ENCODE measurements at places on chromosomes 1 and 21.
A peak's percentile ranks its signal among the peaks of the same experiment; 100 is the strongest.

- no peak for DNase-seq
- no peaks in the 10 kb centered on the region for H3K4me1 ChIP-seq
- H3K4me3 ChIP-seq: no peak overlapping the region
- no peaks in the 10 kb centered on the region for H3K36me3 ChIP-seq
- no peaks in the 10 kb centered on the region for H3K27me3 ChIP-seq
Measured at GRCh38 chr1:113210248-113210647, 137.2 kb downstream of the LRIG2 start.

DNA sequence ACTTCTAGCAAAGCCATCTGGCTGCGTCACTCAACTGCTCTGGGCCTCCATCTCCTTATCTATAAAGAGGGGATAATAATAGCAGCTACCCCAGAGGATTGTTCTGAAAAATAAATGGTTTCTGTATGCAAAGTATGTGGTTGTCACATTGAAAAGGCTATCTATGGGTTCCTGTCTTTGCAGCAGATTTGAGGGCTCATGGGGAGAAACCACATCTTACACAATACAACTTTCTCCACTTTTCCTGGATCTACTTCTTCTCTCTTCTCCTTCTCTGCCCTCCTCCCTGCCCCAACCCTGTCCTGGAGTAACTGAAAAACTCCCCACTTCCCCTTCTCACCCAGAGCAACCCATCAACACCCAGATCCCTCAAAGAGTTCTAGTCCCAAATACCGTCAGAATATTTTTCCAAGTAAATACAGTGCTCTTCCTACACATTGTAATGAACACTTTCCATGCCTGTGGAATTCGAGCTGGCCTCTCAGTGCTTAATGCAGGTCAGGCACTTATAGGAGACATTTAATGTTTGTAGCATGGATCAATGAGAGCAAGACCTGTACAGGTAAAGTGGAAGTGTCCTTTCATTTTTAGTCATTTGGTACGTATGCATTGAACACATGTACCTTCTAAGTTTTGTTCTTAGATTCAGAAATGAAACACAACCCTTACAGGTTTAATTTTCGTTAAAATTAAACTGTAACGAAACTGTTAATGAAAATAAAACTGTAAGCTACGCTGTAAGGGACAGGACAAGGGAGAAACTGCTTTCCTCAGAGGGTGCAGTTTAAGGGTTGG is 131.9 kb downstream of the AK5 start:
- no peaks in the 10 kb centered on the region for H3K4me1 ChIP-seq
- no peaks in the 10 kb centered on the region for H3K27me3 ChIP-seq
- H3K27ac ChIP-seq: no peak overlapping the region
- H3K36me3 ChIP-seq: no peaks in the 10 kb centered on the region

- H3K27ac ChIP-seq: peak overlapping the region; percentile 1
- H3K4me3 ChIP-seq: no peak overlapping the region
- no peak for DNase-seq
- peaks cover 48% of the 10 kb centered on the region for H3K36me3 ChIP-seq
- no peaks in the 10 kb centered on the region for H3K27me3 ChIP-seq
Measured at GRCh38 chr1:153771841-153772593, 3.2 kb upstream of the SLC27A3 start.

DNA sequence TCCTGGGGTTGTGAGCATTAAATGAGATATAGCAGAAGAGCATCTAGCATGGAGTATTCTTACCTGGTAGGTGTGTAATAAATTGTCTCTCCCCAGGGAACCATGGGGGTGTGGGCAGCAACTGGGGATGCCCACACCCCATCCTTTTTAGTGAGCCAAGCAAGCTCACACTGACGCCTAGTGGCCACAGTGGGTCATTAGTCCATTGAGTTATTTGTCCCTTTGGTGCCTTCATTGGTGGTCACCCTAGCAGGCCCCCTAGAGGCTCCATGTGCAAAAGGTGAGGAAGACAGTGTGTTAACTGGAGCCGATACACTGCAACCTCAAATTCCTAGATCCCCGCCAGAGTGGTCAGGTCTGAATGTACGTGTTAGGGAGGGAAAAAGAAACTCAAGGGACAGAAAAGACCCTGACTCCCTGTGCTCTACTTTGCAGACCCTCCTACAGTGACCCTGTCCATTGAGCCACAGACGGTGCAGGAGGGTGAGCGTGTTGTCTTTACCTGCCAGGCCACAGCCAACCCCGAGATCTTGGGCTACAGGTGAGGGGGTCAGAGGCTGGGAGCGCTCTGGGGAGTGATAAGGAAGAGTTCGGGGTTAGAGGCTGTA is 93.3 kb upstream of the CD1D start:
- DNase-seq: peak; percentile 50
- H3K4me3 ChIP-seq: no peak overlapping the region
- no peaks in the 10 kb centered on the region for H3K4me1 ChIP-seq
- H3K27me3 ChIP-seq: no peaks in the 10 kb centered on the region
- H3K27ac ChIP-seq: no peak overlapping the region

DNA sequence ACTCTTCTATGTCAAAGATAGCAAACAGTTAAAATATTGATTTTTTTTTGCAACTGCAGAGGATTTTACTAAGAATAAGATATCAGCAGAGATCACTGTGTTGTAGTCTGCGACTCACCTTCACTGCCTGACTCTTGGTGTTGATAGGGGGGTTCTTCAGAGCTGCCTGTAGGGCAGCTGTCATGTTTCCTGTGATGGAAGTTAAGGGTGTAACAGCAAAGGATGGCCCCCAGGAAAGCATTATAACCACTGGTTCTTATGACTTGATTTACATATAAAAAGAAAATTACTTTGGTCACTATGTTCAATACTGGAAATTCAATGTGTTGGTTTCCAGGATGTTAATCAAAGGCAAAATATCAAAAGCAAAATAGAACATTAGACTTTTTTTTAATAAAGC is 2.6 kb downstream of the ARPC5 start:
- no peaks in the 10 kb centered on the region for H3K4me1 ChIP-seq
- no peak overlapping the region for H3K27ac ChIP-seq
- H3K4me3 ChIP-seq: peak overlapping the region; percentile 86
- peaks cover 21% of the 10 kb centered on the region for H3K36me3 ChIP-seq
- DNase-seq: no peak
- no peaks in the 10 kb centered on the region for H3K27me3 ChIP-seq

- H3K4me3 ChIP-seq: no peak overlapping the region
- DNase-seq: no peak
- H3K27me3 ChIP-seq: no peaks in the 10 kb centered on the region
- H3K27ac ChIP-seq: no peak overlapping the region
- H3K4me1 ChIP-seq: no peaks in the 10 kb centered on the region
Measured at GRCh38 chr21:21860888-21861287, 862.7 kb downstream of the NCAM2 start.

GRCh38 chr21:38249256-38249655 is 7.5 kb upstream of the KCNJ15 start:
- no peak for DNase-seq
- no peaks in the 10 kb centered on the region for H3K27me3 ChIP-seq
- H3K27ac ChIP-seq: no peak overlapping the region
- H3K4me1 ChIP-seq: peaks cover 4% of the 10 kb centered on the region

- H3K4me1 ChIP-seq: no peaks in the 10 kb centered on the region
- H3K36me3 ChIP-seq: no peaks in the 10 kb centered on the region
- DNase-seq: no peak
- no peaks in the 10 kb centered on the region for H3K27me3 ChIP-seq
- no peak overlapping the region for H3K4me3 ChIP-seq
- H3K27ac ChIP-seq: no peak overlapping the region
Measured at GRCh38 chr1:62905309-62905708, 121.4 kb downstream of the ATG4C start.

- no peaks in the 10 kb centered on the region for H3K36me3 ChIP-seq
- H3K4me1 ChIP-seq: no peaks in the 10 kb centered on the region
- H3K27ac ChIP-seq: no peak overlapping the region
- no peaks in the 10 kb centered on the region for H3K27me3 ChIP-seq
- DNase-seq: no peak
- H3K4me3 ChIP-seq: no peak overlapping the region
Measured at GRCh38 chr1:117565076-117565556, 40.7 kb upstream of the TENT5C start.

- H3K4me1 ChIP-seq: peaks cover 40% of the 10 kb centered on the region
- H3K4me3 ChIP-seq: no peak overlapping the region
- H3K27ac ChIP-seq: no peak overlapping the region
- no peak for DNase-seq
Measured at GRCh38 chr1:205601205-205601604, 30.6 kb downstream of the ELK4 start.

DNA sequence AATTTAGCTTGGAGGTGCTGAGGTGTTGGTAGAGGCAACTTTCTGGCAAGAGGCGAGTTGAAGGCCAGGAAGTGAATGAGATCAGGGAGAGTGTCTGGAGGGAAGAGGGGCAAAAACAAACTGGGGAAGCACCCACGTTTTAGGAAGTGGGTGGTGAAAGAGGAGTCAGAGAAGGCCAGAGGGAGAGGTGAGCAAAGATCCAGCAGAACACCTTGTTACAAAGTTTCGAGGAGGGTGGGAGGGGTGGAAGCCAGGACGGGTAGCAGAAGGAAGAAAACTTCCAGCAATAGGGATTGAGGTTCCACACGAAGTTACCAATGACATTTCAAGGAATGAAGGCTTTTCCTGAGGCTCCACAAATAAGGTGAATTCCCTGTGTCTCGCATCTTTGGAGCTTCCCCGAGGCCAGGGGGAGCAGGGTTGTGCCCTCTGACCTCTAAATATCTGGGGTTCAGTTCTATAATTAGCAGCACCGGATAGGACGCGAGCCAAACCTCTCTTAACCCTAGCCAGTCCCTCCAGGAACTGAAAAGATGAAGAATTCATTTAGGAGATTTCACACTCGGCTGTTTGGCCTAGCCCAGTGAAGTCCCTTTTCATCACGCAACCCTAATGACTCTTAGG is 578 bp upstream of the SESN2 start:
- peak overlapping the region; percentile 50 for H3K27ac ChIP-seq
- DNase-seq: no peak
- peaks cover 26% of the 10 kb centered on the region for H3K4me1 ChIP-seq
- H3K4me3 ChIP-seq: peak overlapping the region; percentile 99
- no peaks in the 10 kb centered on the region for H3K36me3 ChIP-seq

GRCh38 chr1:8463144-8463927 is 145.4 kb downstream of the SLC45A1 start:
- peak overlapping the region; percentile 79 for H3K27ac ChIP-seq
- DNase-seq: no peak
- H3K27me3 ChIP-seq: no peaks in the 10 kb centered on the region
- H3K36me3 ChIP-seq: peaks cover 10% of the 10 kb centered on the region
- H3K4me3 ChIP-seq: peak overlapping the region; percentile 17

- H3K27ac ChIP-seq: no peak overlapping the region
- H3K4me3 ChIP-seq: no peak overlapping the region
- no peak for DNase-seq
- no peaks in the 10 kb centered on the region for H3K4me1 ChIP-seq
Measured at GRCh38 chr1:111599781-111600693, 19.6 kb upstream of the RAP1A start.

GRCh38 chr21:31877463-31877957 is 4.7 kb downstream of the HUNK start:
- H3K4me3 ChIP-seq: no peak overlapping the region
- H3K4me1 ChIP-seq: no peaks in the 10 kb centered on the region
- H3K27ac ChIP-seq: no peak overlapping the region
- H3K36me3 ChIP-seq: no peaks in the 10 kb centered on the region
- no peaks in the 10 kb centered on the region for H3K27me3 ChIP-seq

DNA sequence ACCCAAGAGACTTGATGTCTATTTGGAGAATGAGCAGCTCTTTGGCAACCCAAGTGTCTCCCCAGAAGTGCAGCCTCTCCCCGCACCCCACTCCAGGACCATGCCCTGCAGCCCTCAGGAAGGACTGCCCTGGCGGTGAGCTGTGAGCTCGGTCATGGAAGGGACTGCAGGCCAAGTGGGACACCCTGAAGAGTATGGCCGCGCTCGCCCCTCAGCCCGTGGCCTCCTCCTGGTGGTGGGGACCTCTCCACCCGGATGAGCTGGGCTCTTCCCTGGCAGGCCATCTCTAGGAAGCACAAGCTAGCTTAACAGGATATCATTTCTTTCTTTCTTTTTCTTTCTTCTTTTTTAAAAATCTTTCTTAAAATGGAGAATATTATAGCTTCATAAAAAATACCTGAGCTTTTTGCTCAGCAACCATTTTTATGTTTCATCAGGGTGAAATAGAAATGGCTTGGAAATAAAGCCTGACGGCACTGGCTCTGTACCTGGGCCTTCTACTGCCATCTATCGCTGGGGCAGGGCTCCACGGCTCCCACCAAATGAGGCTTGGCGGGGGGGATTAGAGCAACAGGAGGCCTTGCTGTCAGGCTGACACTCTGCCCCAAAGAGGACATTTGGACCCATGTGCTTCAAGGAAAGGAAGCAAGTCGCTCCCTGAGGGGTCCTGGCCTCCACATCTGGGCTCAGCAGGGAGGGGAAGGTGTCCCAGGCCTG is 296.2 kb upstream of the VAMP3 start:
- H3K4me1 ChIP-seq: no peaks in the 10 kb centered on the region
- DNase-seq: no peak
- H3K4me3 ChIP-seq: no peak overlapping the region
- no peak overlapping the region for H3K27ac ChIP-seq
- no peaks in the 10 kb centered on the region for H3K27me3 ChIP-seq

DNA sequence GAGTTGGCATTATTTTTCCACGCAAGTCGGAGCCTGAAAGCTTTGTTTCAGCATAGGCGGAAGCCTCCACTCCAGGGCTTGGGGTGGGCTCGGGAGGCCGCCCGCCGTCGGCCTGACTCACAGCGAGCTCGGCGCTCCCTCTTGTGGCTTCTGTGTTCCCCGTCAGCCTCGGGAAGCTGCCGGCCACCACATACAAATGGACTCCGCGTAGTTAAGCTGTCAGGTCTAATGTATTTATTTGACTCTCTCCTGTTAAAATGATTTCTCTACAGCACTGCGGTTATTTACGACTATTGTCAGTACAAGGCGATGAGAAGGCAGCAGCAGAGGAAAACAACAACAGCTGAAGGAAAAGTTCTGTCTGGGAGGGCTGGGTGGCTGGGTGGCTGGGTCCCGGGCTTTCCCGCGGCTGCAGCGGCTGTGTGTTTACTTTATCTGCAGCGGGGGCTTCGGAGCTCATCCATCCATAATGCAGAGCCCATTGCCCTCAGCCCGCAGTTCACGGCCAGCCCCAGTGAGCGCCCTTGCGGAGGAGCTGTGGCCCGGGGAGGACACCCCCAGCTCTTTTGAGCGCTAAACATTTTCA is 375.7 kb upstream of the CAMK1G start:
- H3K27me3 ChIP-seq: peaks cover 29% of the 10 kb centered on the region
- no peak overlapping the region for H3K27ac ChIP-seq
- H3K36me3 ChIP-seq: no peaks in the 10 kb centered on the region

- H3K36me3 ChIP-seq: no peaks in the 10 kb centered on the region
- DNase-seq: peak; percentile 24
- peak overlapping the region; percentile 37 for H3K27ac ChIP-seq
- peaks cover 13% of the 10 kb centered on the region for H3K4me1 ChIP-seq
- no peaks in the 10 kb centered on the region for H3K27me3 ChIP-seq
Measured at GRCh38 chr21:37710546-37711285, 205.5 kb downstream of the KCNJ6 start.

DNA sequence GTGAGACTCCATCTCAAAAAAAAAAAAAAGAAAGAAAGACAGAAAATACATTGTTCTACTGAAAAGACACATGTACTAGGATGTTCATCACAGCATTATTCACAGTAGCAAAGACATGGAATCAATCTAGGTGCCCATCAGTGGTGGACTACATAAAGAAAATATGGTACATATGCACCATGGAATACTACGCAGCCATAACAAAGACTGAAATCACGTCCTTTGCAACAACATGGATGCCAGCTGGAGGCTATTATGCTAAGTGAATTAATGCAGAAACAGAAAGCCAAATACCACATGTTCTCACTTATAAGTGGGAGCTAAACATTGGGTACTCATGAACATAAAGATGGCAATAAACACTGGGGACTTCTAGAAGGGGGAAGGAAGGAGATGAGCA is 48.9 kb upstream of the SLC19A2 start:
- DNase-seq: no peak
- H3K27me3 ChIP-seq: no peaks in the 10 kb centered on the region
- no peak overlapping the region for H3K4me3 ChIP-seq
- no peaks in the 10 kb centered on the region for H3K4me1 ChIP-seq
